ENCODE measurements at places on chromosomes 16 and 17. TPM values are rescaled to one million over a fixed set of nuclear protein-coding genes. Genes with fewer than 3 reads are reported as not detected.

Gene SEPTIN1
- total RNA-seq: not detected

Gene OSGIN1
- total RNA-seq: 5.3 TPM

Gene PPY
- total RNA-seq: not detected

Gene CCL23
- not detected for total RNA-seq

Gene NPIPA2
- not detected for total RNA-seq

Gene PHLPP2
- total RNA-seq: 3.6 TPM

Gene TBC1D24
- 9.9 TPM for total RNA-seq

Gene MYH10
- total RNA-seq: 142 TPM

Gene HYDIN
- 0.16 TPM for total RNA-seq

Gene SULT1A4
- total RNA-seq: 5.2 TPM

Gene TP53TG3B
- 0.16 TPM for total RNA-seq

Gene UNK
- total RNA-seq: 11.8 TPM

Gene MYH11
- 0.16 TPM for total RNA-seq

Gene MPDU1
- total RNA-seq: 156 TPM

Gene DOC2B
- not detected for total RNA-seq

Gene CDH13
- 248 TPM for total RNA-seq

Gene ASIC2
- not detected for total RNA-seq

Gene ADGRG3
- not detected for total RNA-seq

Gene FGF11
- total RNA-seq: 1.8 TPM

Gene HOXB4
- total RNA-seq: not detected

Gene HLF
- total RNA-seq: 0.16 TPM

Gene ABCA10
- not detected for total RNA-seq

Gene MEOX1
- 0.54 TPM for total RNA-seq

Gene FAM83G
- total RNA-seq: 9.7 TPM

Gene RNF112
- total RNA-seq: 1.8 TPM

Gene CSH2
- total RNA-seq: not detected

Gene ZACN
- not detected for total RNA-seq

Gene PRSS27
- 0.16 TPM for total RNA-seq

Gene MNT
- total RNA-seq: 5.8 TPM

Gene RAB11FIP4
- total RNA-seq: under 0.01 TPM

Gene KRTAP4-6
- not detected for total RNA-seq

Gene MT4
- not detected for total RNA-seq

Gene C1QTNF8
- total RNA-seq: not detected

Gene FBXO39
- not detected for total RNA-seq

Gene TNS4
- 0.16 TPM for total RNA-seq

Gene TM4SF5
- total RNA-seq: not detected

Gene TMC6
- total RNA-seq: 12.2 TPM

Gene TAC4
- not detected for total RNA-seq

Gene EMP2
- 9.4 TPM for total RNA-seq

Gene GP1BA
- total RNA-seq: not detected

Gene SDR42E2
- under 0.01 TPM for total RNA-seq

Gene CBX2
- total RNA-seq: 1.4 TPM

Gene TRPV3
- total RNA-seq: 9.2 TPM

Gene CLDN9
- not detected for total RNA-seq

Gene PHAF1
- 13.3 TPM for total RNA-seq

Gene KCTD13
- 12.8 TPM for total RNA-seq

Gene MLX
- 30.8 TPM for total RNA-seq

All from cardiac atrium fibroblast (primary cell).